Articular chondrocyte of knee joint (primary cell): ENCODE measurements at places on chromosomes 3 and 15. TPM values are rescaled to one million over a fixed set of nuclear protein-coding genes. Genes with fewer than 3 reads are reported as not detected.

A4GNT gene
- total RNA-seq, result not detected in 2 replicates

LYSMD2 gene
- total RNA-seq, result 4.8 and 5.4 TPM in 2 replicates

C15orf61 gene
- total RNA-seq, result 3.1 and 8.2 TPM in 2 replicates

PLSCR2 gene
- total RNA-seq, result 0.54 TPM in 1 of 2 replicates, not detected in the other

IL5RA gene
- not detected in 2 replicates for total RNA-seq

SNX33 gene
- 42.6 and 44.7 TPM in 2 replicates for total RNA-seq
